Cardiac fibroblast (primary cell): ENCODE measurements at places on chromosomes 7 and 10.

DNA sequence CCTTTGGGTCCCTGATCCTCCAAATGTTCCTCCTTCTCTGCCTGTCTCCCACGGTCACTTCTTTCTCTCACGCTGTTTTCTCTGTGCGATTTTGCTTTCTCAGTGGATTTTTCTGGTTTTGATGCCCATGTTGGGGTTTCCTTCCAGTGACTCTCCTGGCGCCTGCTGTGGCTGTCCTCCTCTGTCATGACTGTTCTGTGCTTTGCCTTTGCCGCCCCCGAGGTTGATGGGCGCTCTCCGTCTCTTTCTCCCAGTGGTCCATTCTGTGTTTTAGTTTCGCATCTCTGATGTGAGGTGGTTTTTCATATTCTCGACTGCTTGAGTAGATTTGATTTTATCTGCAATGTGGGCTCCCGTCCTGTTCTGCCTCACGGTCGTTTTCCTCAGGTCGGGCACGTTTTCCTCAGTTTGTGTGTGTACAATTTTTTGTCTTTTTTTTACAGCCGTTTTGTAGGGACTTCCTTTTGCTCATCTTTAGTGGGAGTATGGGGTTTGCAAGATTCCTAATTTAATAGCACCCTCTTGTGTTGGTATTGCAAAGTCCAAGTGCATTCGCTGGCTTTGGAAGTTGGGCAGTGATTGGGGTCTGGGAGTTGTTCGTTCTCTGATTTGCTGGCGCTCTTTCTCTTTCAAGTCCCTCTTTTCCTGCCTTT lies 100.0 kb downstream of the INPP5A start:
- peak; percentile 78 for DNase-seq

DNA sequence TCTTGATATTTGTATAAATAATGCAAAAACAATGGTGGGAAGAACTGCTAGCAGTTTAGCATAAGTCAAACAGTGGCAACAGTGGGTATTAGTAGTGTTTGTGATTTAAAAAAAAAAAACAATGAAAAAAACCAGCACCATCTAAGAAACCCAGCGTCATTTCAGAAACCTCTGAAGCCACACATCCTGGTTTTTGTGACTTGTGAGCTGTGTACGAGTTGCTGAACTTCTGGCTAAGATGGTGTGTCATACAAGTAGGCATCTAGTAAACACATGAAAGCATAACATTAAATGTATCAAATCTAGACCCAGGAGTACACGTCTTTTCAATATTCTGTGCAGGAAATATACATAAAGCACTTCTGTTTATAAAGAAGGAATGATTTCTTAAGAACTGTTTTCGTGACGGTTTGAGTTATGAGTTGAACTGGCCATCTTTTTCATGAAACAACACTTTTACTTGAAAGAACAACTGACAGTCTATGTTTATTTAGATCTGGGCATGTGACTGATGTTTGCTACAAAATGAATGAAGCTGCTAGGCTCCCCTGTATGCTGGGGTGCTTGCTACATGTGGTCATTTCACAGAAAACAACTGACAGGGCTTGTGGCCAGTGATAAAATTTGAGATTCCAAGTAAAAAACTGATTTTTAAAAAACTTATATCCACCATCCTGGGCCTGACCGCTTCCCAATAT lies 143.5 kb downstream of the PIP4K2A start:
- no peak for DNase-seq

- no peak for DNase-seq
Observed at GRCh38 chr7:4819560-4820404, 42.0 kb downstream of the PAPOLB start.

DNA sequence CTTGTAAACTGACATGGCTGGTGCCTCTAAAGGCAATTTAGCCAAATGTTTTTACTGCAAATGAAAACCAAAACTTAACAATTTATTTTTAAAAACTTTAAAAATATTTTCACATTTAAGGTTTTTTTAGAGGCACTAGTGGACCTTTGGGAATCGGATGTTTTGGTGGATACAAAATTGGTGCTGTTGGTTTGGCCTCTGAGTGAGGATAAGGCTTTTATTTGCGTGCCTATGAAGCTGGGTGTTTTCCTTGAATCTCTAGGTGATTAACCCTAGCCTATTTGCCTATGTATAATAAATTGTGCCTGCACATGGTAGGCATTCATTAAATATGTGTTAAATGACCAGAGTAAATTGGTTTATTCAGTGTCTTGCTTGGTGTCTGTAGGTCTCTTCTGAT lies 2.9 kb upstream of the SGCE start:
- DNase-seq = no peak

GRCh38 chr7:42338231-42338915 lies 101.4 kb upstream of the GLI3 start:
- peak; percentile 69 for DNase-seq

DNA sequence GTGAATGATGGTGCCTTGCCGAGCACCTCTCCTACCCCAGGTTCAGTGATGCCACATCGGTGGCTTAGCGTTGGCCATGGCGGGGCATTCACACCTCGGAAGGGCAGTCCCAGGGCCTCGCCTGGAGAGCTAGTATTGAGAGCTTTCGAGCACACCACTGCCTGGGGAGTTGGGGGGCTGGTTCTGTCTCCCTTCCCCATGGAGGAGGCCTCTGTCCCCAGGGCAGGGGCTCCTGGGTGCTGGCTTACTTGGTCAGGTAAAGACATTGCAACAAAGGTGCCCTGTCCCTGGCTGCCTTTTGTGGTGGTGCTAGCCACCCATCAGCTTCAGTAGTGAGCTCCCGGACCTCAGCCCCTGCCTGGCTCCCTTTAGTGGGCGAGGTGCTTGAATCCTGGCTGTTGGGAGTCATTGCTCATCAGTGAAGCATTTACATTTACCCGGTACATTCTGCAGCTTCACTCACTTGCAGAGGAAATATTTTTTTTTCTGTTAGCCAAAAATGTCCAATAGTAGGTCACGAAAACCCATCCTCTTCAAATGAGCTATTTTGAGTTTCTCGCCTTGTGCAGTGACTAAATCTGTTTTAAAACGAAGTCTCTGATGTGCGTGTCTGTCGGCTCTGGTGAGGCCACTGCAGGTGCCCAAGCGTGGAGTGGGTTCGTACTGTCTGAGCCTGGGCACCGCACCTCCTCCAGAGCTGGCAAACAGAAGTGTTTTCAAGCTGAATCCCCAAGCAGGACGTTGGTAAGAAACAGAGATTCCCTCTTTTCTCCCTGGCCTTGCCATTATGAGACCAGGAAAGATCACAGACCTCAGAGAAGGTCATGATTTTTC lies 95.5 kb downstream of the INPP5A start:
- peak; percentile 69 for DNase-seq

DNA sequence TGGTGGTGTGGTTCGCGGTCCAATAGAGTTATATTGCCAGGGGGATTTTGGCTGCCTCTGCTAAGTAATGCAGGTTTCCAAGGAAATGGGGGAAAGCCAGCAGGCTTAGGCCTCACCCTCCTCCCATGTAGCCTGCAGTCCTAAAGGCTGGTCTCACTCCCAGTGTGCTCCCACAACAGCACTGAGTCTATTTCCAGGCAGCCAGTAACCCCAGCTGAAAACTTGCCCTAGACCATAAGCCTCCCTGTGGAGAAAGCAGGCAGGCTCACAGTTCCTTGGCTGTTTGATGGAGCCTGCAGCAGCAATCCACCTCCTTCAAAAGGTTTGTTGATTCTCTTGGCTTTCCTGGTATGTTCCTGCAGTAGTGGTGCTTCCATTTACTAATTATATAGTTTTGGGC lies 220.0 kb upstream of the ZNF804B start:
- no peak for DNase-seq

GRCh38 chr10:12720217-12720981 lies 281.1 kb downstream of the CCDC3 start:
- peak; percentile 88 for DNase-seq

DNA sequence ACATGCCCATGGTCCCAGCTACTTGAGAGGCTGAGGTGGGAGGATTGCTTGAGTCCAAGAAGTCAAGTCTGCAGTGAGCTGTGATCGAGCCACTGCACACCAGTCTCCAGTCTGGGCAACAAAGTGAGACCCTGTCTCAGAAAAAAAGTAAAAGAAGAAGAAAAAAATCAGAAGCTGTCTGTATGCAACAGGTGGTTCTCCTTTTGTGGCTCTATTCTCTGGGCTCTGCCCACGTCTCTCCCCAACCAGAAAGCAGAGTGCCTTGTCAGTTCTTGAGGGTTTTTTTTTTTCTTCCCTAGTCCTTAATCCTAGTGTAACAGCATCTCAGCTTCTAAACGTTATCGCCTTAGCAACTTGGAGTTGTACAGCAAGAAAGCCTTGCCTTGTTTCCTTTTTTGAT lies 89.5 kb downstream of the PRKCQ start:
- DNase-seq = no peak

DNA sequence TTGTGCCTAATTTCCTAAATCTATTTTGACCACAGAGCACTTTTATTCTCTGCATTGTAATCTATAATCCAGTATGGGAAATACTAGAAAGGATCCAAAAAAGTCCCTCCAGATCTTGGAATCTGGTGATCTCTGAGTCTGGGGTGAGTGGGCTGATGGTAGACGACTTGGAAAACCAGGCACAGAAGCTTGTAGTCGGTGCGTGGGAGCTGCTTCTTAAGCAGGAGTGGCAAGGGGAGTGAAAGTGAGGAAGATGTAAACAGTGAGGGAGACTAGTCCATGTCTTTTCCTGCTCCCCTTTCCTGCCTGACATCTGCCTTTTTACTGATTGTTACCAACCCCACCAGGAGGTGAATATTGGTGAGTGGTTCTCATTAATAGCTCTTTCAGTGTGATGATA lies 6.8 kb downstream of the AUTS2 start:
- no peak for DNase-seq

DNA sequence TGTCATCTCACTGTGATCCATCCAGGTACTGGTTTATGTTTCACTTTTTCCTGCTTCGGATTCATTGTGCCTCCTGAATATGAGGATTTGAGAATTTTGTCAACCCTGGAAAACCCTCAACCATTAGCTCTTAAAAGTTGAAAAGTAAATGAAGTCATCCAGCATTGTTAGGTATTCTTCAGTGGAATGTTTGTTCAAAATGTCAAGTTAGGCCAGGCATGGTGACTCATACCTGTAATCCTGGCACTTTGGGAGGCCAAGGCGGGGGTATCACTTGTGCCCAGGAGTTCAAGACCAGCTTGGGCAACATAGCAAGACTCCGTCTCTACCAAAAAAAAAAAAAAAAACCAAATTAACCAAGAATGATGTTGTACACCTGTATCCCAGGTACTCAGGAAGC lies 222.1 kb downstream of the NSUN6 start:
- no peak for DNase-seq

DNA sequence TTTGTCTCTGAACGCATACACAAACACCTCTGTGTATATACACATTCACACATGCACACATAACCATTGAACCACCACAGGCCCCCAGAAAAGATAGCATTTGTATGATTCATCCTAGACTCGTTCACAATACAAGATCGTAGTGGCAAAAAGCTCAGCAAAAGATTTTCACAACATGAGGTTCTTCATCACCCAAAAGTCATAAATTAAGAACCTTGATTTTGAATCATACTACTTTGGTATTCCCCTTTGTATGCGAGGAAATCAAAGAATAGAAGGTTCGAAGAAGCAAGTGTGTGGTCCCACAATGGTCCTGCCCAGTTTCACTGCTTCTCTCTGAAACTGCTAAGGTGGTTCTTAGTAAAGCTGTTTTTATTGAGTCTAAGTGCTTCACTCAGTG lies 200.7 kb downstream of the CELF2 start:
- DNase-seq = no peak

DNA sequence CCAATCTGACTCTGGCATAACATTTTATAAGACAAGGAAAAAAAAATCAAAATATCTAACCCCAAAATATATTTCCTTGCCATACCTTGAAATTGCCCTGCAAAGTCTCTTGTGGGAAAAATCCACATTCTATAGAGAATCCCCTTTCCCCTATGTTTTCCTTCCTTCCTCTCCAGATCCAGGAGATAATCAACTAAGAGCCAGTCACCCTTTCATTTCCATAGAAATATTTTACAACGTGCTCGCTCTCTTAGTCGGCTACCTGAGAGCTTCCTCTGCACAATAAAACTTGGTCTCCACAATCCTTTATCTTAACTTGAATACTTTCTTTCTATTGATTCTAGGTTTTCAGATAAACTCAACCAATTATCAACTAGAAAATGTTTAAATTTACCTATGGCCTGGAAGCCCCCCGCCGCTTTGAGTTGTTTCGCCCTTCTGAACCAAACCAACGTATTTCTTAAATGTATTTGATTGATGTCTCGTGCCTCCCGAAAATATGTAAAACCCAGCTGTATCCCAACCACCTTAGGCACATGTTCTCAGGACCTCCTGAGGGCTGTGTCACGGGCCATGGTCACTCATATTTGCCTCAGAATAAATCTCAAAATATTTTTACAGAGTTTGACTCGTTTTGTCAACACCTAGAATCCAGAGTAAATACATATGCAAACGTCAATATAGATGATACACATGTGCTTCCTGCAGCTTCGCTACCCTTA lies 869 bp downstream of the PSAP start:
- DNase-seq = no peak

DNA sequence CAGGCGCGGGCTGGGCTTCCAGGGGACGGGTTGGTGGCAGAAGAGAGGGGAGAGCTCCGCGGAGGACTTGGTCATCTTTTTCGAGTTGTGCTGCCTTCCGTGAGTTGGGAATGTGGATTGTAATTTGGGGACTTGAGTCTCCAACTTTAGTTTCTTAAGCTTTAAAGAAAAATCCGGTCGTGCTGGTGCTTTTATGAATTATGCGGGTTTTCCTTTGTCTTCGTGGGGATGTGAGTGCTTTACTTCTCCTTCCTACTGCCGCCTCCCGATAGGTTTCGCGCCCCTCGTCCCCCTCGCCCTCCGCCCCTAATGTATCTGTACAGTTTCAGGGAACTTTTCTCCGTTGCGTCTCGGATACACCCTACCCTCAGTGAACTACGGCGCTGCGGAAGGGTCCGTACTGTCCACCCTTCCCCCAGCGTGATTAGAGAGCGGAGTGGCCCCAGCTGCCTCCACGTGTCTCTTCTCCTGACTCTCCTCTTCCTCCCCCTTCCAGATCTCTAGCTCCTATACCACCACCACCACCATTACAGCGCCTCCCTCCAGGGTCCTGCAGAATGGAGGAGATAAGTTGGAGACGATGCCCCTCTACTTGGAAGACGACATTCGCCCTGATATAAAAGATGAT lies 649 bp downstream of the SCD start:
- no peak for DNase-seq

DNA sequence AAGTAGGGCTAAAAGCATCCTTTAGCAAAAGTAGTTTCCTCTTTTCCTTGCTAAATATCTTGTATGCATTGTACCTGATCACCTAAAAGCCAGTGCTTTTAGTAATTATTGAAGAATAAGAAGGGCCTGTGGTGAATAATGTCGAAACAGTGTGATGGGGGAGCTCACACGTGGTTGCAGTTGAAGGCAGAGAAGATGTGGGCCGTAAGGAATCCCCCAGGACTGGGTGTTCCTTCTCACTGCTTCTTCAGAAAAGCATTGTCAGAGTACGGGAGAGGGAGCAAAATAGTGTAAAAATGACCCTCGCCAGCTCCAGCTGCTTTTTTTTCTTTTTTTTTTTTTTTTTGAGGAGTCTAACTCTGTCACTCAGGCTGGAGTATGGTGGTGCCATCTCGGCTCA lies 201.1 kb downstream of the NSUN6 start:
- no peak for DNase-seq

DNA sequence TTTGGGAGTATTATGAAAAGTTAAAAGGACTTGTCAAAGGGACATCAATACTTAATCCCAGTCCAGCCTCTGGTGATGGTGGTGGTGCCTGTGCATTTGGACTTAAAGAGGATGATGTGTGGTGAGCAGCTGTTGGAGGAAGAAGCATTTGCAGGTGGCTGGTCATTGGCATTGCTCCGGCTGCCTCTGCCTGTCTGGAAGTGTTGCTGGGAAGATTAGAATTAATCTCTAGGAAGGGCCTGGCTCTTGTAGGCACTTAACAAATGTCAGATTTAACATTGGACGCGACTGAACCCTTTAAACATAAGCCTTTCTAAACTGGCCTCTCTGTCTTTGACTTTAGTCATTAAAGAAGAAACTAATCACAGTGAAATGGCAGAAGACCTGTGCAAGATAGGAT lies 58.8 kb downstream of the FIGNL1 start:
- no peak for DNase-seq
